ENCODE measurements at places on chromosomes 13 and 19.

DNA sequence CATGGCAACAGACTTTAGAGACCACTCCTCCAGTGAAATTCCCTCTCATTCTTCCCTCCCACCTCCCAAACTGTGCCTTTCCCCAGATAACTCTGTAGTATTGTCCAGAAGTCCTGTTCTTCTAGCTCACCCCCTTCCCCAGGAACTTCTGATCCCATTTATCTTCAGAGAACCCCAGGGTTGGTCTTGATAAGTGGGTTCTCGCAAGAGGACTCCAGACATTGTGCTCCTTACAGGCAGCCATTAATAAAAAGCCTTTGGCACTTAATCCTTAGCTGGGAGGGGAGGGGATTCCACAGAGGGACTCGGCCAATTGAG lies 1.9 kb downstream of the LTBP4 start:
- no peak for DNase-seq

- no peak for DNase-seq
Observed at GRCh38 chr13:95375706-95376105, 74.5 kb upstream of the ABCC4 start.

- no peak for DNase-seq
Observed at GRCh38 chr19:50300814-50301606, 28.2 kb downstream of the KCNC3 start.

DNA sequence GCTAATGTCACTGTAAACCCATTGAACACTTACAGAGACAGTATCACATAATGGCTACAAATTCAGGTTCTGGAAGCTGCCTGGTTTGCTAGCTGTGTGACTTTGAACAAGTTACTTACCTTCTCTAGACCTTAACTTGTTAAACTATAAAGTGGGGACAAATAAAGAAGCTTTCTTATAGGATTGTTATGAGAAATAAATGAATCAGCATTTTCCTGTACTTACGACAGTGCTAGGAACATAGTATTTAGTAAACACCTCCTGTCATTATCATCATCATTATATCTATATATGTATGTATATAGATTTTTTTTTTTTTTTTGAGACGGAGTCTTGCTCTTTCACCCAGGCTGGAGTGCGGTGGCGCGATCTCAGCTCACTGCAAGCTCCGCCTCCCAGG lies 54.9 kb downstream of the CDK8 start:
- DNase-seq: no peak

DNA sequence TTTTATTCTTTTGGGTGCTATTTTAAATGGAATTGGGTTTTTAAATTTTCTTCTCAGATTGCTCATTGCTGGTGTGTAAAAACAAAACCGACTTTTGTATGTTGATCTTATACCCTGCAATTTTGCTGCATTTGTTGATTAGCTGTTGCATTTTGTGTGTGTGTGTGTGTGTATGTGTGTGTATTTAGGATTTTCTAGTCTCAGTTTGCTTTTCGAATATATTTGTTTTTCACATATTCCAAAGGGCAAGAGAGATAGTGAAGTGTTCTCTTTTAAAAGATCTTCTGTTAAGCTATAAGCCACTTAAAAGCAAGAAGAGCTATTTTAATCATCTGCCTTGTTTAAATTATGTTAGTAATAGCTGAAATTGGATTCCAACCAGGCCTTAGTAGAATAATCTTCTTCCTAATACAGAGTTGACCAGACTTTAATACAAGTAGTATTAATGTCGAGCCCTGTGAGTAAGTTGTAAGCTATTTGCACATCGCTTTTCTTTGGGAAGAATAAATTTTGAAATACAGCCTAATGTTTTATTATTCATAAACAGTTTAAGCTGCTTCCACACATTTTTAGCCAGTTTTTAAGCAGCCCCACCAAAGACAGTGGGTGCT lies 57.4 kb downstream of the TM9SF2 start:
- DNase-seq: no peak

DNA sequence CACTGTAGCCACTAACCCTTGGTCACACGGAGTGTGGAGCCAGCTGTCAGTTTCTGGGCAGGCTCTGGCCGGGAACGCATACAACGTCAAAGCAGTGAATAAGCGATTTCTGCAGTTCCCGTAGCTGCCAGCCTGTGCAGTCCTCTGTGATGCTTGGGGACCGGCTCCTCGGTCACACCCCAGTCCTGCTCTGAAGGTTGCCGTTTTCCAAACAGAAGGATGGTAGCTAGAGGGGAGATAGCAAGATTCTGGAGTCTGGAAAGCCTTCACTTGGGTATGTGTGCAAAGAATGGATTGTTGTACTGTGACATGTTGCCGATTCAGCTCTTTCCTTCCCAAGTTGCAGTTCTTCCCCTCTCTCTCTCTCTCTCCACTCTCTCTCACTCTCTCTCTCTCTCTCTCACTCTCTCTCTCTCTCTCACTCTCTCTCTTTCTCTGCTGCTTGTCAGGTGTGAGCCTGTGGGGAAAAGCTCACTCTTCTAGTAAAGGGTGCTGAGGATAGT lies 38.7 kb upstream of the C1QTNF9 start:
- DNase-seq: no peak

DNA sequence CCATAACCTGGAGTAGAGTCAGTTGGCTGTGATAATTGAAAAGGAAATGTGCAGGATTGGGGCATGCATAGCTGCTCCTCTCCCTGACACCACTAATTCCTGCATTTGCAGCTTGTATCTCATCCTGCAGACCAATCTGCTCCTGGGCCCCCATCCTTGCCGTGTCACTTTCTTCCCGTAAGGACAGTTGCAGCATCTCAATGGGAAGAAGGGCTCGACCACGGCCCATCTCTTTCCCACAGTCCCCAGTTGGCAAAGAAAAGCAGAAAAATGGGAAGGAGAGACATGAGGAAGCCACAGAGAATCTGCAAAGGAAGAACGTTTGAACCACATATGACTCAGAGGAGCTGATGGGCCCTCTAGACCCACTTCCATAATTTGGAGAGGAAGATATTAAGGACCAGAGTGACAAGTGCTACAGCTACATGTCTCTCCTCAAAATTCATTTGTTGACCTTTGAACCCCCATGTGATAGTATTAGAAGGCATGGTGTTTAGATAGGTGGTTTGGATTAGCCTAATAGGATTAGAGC lies 1.8 kb upstream of the SIGLEC12 start:
- DNase-seq: no peak

DNA sequence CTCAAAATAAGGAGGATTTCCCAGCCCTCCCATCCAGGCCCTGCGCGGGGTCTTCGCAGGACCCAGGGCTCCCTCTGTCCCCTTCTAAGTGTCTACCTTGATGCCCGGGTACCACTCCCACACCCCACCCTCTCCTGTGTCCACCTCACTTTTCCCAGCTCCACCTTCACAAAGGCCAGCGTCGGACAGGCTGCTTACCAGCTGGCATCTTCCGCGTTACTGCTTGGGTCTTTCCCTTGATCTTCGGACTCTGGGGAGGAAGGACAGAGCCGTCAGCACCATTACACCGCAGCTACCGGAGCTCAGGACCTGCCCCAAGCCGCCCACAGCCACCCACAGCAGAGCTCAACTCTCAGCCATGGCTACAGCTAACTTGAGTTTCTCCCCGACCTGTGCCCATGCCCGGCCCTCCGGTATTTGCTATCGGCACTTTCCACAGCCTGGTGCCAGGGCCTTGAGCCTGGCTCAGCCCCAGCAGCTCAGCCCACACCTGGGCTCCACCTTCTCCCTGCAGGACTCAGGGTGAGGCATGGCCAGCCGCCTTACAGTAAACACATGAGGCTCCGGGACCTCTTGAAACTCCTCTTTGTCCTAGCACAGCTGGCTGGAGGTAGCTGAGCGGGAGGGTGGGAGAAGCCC lies 3.8 kb downstream of the C13orf46 start:
- peak; percentile 1 for DNase-seq

GRCh38 chr13:101343128-101343787 lies 73.0 kb downstream of the NALCN start:
- DNase-seq: no peak

DNA sequence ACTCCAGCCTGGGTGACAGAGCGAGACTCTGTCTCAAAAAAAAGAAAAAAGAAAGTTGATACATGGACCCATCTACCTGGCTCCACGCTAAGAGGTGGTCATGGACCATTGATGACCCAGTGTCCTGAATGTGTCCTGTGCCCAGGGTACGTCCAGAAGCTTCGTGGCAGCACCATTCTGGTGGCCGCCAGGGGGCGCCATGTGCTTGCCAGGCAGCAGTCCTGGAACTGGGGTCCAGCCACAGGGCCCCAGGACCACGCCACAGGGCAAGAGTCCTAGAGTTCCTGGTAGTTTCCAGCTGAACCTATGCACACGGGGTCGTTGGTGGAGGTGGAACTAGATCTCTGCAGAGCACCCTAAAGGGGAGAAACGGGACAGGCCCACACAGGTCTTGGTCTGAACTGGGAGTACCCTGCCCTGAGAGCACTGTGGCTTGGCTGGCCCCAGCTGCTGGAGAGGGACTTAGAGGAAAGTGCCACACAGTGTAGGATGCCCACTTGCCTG lies 19.9 kb upstream of the FBXO27 start:
- DNase-seq: peak; percentile 6

Data from thoracic aorta (tissue), 2 donors.